ENCODE measurements at places on chromosomes 5 and 9.

- DNase-seq, result peak; percentile 9
Measured at GRCh38 chr9:83444110-83444509, 94.1 kb downstream of the FRMD3 start.

DNA sequence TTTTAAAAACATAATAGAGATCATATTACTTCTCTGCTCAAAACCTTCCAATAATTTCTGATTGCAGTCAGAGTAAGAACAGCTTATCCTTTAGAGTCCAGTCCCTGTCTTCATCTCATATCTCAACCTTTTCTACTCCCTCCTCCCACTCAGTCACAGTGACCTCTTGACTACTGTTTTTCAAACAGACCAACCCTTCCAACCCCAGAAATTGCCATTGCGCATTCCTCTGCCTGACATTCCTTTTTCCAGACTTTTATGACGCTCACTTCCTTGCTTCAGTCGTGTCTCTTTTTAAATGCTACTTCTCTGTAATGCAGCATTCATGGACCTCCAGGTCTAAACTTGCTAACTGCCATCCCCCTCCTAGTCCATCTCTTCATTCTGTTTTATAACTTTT, 800.5 kb downstream of the BRINP1 start:
- DNase-seq, result no peak

DNA sequence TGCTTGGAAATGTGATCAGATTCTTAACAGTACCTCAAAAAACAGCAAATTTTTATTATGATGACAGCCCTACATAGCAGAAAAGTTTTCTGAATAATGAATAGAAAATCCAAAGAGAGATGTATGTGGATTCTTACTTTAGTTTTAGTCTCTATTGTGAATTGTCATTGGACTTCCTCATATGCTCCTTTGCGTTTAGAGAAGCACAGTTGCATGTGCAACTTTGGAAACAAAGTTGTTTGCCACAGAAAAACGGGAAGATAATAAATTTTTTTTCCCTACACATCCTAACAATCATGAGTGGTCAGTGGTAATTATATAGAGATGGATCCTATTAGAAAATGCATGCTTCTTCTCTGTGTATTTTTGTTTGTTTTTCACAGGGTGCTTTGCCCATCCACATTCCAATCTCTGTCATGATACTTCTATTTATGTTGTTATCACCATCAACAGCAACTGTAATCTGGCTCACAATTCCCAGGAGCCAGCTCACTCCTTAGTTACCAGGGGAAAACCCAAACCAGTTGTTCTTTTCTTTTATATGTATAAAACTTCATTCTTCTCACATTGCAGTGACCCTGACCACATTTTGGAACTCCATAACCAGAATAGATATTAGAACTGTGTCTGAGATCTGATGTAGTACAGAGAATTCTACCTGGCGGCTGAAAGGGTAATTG, 118.7 kb downstream of the NDUFS4 start:
- DNase-seq, result no peak

DNA sequence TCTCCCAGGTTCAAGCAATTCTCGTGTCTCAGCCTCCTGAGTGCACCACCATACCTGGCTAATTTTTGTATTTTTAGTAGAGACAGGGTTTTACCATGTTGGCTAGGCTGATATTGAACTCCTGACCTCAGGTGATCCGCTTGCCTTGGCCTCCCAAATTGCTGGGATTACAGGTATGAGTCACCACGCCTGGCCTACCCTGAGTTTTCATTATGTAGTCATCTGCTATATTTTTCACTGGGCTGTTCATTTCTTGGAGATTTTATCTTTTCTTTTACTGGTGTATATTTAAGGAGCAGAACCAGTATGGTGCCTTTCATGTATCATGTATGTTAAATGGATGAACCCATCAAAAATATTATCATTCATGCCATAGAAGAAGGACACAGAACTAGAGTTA, 377.0 kb upstream of the ACTBL2 start:
- no peak for DNase-seq

DNA sequence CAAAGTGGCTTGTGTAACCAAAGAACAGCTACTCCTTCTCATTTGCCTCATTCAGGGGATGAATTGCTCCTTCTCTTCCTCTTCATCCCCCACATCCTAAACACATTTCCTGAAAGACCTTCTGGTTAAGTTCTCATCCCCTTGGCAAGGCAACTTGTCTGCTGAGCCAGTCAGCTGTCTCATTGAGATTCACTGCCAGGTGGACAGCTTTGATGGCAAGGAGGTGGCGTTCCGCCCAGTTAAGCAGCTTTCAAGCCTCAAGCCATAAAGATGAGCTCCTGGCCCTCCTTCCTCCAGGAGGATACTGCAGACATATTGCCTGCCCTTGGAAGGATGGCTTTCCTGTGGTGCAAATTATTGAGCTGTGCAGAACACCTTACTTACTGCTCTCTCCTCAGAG, 448.6 kb upstream of the MPDZ start:
- DNase-seq, result no peak

- DNase-seq, result no peak
Measured at GRCh38 chr9:136596630-136597031, 50.8 kb upstream of the NOTCH1 start.

GRCh38 chr5:170434966-170435605, 45.9 kb upstream of the KCNMB1 start:
- DNase-seq, result peak; percentile 1

GRCh38 chr9:36987409-36987808, 46.7 kb downstream of the PAX5 start:
- DNase-seq, result no peak

DNA sequence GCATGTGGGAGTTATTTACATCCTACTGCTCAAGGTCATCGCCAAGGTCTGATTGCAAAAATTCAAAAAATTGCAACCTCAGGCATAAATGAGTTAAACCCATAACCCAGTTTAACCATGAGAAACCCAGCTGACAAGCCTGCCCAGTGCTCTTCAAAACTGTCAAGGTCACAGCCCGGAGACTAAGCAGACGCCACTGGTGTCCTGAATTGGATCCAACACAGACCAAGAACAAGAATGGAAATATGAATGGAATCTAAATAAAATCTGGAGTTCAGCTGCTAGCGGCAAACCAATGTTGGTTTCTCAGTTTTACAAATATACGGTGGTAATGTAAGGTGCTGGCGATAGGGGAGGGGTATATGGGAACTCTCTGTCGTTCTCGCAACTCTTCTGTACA, 201.5 kb upstream of the MVB12B start:
- DNase-seq, result no peak

GRCh38 chr9:88578121-88579049, 43.4 kb downstream of the NXNL2 start:
- peak; percentile 31 for DNase-seq

GRCh38 chr9:136761545-136761981, 2.8 kb downstream of the LCN15 start:
- DNase-seq, result no peak

GRCh38 chr9:93159601-93160471, 24.1 kb upstream of the WNK2 start:
- DNase-seq, result peak; percentile 63

- no peak for DNase-seq
Measured at GRCh38 chr5:141997358-141997960, 15.4 kb downstream of the GNPDA1 start.

GRCh38 chr5:28344836-28345433, 1306.5 kb upstream of the CDH9 start:
- DNase-seq, result no peak

GRCh38 chr5:69367697-69368279, 1.5 kb downstream of the AK6 start:
- no peak for DNase-seq

GRCh38 chr5:96247708-96248107, 185.3 kb downstream of the PCSK1 start:
- no peak for DNase-seq

GRCh38 chr9:112248722-112249121, 73.6 kb upstream of the SUSD1 start:
- no peak for DNase-seq

GRCh38 chr9:70044490-70045307, 1.1 kb downstream of the MAMDC2 start:
- DNase-seq, result no peak

GRCh38 chr9:34998266-34998665, 8.7 kb downstream of the DNAJB5 start:
- DNase-seq, result no peak

- DNase-seq, result no peak
Measured at GRCh38 chr9:89317282-89317681, 1.0 kb upstream of the SECISBP2 start.

- DNase-seq, result no peak
Measured at GRCh38 chr5:173235499-173236394, 741 bp upstream of the NKX2-5 start.

DNA sequence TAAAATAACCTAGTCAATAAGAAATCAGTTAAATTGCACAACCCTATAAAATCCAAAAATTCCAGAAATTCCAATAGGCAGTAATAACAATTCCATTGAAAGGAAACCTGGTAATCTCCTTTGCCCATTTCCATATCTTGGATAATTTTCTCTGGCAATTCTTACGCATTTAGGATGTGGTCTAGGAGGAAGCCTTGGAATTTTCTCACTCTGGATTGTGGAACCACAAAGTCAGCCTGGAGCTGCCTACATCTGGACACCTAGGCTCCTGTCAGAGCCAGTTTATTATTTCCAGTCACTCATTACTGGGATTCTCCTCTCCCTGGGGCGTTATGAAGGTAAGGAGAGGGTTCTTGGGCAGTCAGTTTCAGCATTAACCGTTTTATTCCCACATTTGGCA, 40.3 kb upstream of the GNE start:
- no peak for DNase-seq

DNA sequence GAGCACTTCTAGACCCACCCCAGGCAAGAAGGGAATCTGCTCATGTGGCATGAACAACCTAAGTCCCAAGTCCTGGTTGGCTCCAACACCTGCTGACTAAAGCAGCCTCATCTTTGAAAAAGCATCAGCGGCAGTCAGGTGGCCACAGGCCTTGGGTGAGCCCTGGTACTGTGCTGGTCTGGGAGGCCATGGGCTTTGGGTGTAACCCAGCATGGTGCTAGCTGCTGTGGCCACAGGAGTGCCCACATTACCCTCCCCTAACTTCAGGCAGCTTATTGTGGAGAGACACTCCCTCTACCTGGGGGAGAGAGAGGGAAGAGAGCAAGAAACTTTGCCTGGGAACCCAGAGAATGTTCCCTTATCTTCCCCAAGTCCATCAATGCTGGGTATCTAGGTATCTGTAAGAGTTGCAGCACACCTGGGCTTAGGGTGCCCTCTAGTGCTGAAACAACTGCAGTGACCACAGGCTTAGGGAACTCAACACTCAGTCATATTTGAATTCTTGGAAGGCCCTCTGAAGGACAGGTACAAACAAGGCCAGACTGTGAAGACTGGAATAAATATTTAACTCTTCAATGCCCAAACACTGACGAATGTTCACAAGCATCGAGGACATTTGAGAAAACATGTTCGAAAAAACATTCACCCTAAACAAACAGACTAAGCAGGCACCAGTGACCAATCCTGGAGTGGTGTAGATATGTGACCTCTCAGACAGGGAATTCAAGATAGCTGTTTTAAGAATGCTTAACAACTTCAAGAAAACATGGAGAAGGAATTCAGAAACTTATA, 69.9 kb upstream of the OR2K2 start:
- DNase-seq, result peak; percentile 53

DNA sequence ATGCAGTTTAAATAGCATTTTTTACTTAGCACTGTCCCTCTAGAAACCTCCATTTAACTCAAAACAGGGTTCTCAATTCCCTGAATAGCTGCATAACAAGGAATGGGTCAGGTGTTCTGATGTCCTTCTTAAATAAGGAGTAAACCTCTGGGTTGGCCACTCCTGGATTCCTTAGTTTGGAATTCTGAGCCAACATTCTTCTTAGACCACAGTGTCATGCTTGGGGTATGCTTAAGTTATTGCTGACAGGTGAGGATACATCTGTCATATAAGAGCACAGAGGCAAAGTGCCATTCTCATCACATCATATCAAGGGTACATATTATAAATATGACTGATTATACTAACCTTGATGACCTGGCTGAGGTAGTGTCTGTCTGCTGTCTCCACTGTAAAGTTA, 179.9 kb upstream of the SEMA6A start:
- DNase-seq, result no peak

DNA sequence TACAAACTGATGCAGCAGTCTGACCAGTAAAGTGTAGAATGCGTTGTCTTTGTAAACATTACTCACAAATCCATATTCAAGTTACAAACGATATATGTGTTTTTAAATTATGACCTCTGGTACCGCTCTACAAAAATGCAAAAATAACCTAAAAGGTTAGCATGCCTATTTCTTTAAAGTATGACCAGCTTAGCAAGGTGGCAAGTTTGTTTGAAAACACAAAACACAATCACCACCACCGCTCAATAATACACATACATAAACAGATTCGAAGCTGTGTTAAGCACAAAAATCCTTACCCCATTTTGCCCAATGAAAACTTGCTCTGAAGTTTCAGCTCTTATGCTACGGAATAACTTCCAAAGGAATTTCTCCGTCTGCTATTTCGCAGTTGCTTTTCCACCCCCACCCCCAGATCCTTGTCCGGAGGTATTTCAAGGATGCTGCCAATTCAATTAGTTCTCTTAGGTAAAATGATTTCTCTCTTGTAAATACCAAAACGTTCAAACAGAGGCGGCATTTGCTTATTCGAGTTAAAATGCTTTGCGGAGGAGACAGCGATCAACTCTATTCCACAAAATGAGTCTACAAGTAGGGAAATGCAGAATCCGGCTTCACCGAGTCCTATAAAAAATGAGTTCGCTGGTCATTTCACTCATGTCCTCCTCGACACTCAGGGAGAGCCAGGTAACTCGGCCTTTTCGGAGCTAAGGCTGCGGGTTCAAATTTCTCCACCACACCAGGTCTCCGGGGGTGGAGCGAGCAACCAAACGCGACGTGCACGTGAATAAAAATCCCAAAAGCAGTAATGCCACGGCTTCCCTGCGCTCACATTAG, 1.2 kb downstream of the HOMER1 start:
- no peak for DNase-seq

- peak; percentile 73 for DNase-seq
Measured at GRCh38 chr9:127802576-127803443, at the start of gene FPGS. Gene FPGS, plus strand, starts transcription at chr9:127802882. Its CDS starts 43 bp downstream, at chr9:127802925.

- no peak for DNase-seq
Measured at GRCh38 chr9:132596200-132596599, 13.8 kb downstream of the BARHL1 start.

- no peak for DNase-seq
Measured at GRCh38 chr9:85971731-85972130, 30.8 kb downstream of the NAA35 start.

- DNase-seq, result no peak
Measured at GRCh38 chr5:40958811-40959210, 49.5 kb downstream of the C7 start.

GRCh38 chr9:16656432-16657169, 213.9 kb downstream of the BNC2 start:
- DNase-seq, result no peak

All from NCI-H1105 treated with DMSO at 0.1 percent for 48 hours (cell line).